Femur (tissue), 1 donor: ENCODE measurements at places on chromosomes 1 and 21.
A peak's percentile ranks its signal among the peaks of the same experiment; 100 is the strongest.

- DNase-seq: no peak
Measured at GRCh38 chr1:11979028-11979850, 1.0 kb upstream of the MFN2 start.

GRCh38 chr1:96183485-96183884 is 538.1 kb upstream of the PTBP2 start:
- DNase-seq: no peak

DNA sequence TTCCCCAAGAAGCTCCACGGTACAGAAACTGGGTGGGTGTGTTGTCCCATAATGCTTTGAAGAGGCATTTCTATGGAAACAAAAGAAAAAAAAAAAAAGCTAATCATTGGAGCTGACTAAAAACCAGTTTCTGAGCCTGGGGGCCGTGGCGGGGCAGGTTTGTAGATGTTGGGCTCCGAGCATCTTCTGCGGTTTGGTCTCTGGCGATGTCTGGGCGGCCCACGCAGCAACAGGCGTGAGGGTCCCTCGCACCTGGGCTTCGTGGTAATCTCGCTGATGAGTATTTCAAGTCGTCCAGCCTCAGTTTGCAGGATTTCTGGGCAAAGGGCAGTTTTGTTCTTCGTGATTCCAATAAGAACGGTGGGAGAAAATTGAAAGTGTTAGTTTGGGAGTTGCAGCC is 6.8 kb downstream of the TP73 start:
- DNase-seq: no peak

DNA sequence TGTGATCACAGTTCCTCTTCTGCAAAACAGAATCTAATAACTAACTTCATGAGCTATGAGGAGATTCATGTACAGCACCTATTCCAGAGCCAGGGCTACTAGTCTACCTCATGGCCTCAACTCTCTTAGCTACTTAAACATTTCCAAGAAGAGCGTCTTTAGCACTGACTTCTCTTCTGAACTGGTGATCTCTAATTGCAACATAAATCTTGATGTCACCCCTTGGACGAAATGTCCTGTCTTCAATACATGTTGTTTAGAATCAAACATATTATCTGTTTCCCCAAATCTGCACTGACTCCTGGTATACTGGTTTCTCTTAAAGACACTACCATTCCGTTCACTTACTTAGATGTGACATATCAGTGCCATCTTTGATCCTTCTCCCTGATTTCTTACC is 88.2 kb downstream of the GRIK1 start:
- DNase-seq: no peak

DNA sequence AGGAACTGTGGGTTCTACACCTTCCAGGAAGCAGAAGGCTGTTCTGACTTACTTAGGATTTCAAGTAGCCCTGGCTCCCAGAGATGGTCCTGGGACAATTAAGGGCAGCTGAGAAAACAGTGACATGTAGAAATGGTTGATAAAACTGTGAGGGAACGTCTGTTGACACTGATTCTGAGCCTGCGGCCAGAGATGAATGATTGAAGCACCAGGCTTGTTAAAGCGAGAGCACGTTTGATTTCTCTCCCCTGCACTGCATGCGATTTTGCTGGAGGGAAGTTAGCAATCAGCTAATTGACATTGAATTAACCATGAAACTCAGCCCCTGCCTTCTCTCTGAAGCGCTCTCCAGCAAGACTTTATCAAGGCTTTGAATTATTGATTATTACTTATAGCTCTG is 29.9 kb upstream of the POU3F1 start:
- no peak for DNase-seq

GRCh38 chr1:46442317-46443161 is 47.1 kb upstream of the DMBX1 start:
- peak; percentile 78 for DNase-seq

- DNase-seq: no peak
Measured at GRCh38 chr1:112418099-112418892, 22.3 kb downstream of the CTTNBP2NL start.

GRCh38 chr1:196516373-196516772 is 91.9 kb downstream of the KCNT2 start:
- no peak for DNase-seq

DNA sequence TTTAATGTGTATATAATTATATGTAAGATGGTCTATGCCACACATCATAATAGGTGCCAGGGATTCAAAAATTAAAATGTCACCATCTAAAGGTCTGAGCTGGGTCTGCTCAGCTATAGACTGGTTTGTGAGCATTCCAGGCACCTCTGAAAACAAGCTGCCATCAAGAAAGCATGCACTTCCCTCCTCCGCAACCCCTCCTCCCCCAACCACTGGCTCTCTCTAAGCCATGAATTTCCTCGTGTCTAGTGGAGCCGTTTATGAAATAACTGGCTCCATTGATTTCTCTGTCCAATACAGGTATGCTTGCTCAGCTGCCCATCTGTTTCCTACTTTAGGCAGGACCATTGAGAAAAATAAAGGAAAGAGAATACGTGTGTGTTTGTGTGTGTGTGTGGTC is 522.6 kb upstream of the PLXNA2 start:
- no peak for DNase-seq

DNA sequence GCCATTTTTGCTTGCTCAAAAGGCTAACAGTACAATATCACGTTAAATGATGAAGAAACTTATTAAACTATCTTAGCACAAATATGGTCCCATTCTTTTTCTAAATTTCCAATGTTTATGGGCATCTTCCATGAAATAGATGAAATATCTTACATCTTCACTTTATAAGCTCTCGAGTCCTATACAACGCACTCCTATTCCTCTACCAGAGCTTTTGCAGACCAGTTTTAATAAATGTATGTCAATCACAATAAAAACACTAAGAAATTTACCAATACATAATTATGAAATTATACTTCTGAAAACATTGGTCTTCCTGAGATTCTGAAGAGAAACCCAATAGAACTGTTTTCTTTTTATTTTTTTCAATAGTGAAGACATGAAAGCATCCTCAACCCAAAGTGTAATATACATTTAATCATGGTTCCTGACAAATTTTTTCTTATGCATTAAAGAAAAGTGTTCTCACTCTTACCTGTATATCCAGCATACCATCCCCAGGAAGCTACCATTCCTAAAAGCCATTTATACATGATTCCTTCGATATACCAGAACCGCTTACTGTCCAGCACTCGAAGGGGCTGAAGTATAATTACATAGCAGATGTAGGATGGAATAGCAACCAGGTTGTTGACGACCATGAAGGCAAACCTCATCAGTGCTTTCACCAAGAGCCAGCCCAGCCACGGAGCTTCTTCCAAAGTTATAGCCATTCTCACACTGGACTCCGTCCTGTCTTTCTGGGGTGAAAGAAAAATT is 1.8 kb downstream of the LPGAT1 start:
- no peak for DNase-seq

DNA sequence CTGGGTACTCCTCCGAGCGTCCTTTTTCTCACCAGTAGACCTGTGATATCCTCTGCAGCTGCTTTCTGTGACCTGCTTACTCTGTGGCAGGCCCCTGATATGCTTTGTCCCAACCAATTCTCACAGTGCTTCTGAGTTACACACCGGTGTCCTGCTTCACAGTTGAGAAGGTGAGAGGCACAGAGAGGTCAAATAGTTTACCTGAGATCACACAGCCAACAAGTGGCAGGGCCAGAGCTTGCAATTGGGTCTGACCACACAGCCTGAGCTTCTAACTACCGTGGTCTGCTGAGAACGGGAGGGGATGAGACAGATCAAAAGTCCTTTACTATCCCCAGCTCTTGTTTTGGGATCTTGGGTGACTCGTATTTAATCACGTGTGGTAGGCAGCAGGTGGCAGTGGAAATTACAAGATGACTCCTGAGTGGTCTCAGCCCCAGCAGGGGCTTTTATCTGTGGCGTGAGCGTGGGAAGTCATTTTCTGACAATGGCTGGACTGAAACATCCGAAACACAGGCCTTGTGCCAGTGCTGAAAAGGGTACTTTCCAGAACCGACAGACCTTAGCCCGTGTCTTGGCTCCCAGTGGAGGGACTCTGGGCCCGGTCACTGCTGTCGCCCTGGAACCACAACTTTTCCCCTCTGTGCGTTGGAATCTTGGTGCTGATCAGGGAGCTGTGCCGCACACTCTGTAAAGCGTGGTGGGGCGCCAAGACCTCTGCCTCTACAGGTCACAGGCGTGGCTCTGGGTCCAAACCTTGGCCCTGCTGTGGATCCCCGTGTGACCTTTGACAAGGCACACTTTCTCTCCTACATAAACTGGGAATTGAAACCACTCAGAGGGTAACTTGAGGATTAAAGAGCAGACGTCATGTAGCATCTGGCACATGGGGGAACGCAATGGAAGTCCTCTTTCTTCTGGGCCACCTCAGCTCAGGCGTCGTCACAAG is 11.9 kb downstream of the THEMIS2 start:
- DNase-seq: no peak

GRCh38 chr1:53323316-53323715 is 4.6 kb downstream of the LRP8 start:
- no peak for DNase-seq

DNA sequence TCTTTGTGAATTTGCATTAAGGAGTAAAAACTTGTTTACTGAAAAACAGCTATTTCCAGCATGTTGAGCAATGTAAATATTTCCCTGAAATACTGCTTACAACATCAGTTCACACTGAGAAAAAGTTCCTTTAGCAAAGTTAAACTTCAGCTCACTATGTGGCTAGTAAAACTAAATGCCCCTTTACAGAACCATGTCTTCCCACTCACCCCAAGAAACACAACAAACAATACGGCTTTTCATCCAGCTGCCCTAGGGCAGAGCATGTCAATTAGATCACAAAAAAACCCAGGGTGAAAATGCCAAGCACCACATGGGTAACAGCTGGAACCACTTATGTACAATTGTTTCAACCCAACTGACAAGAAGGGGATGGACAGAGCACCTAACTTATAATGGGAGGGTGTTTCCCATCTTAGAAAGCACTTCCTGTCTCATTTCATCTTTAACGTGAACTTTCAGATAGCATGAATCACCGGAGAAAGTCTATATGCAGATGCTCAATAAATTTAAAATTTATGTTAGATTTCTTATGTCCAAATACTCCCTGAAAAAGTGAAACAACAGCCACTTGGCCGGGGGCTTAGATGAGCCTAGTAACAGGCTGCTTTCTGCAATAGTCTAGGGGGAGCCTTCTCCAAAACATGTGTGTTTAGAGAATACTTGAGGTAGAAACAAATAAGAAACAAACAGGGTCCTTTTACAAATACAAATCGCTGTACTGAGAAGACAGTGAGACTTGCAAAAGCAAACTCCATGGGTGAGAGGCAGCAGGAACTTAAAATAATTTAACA is 6.6 kb downstream of the NID1 start:
- DNase-seq: peak; percentile 52

- DNase-seq: no peak
Measured at GRCh38 chr1:6144647-6145395, 35.3 kb downstream of the CHD5 start.

GRCh38 chr1:246108278-246108925 is 398.7 kb downstream of the SMYD3 start:
- DNase-seq: no peak

- no peak for DNase-seq
Measured at GRCh38 chr1:46211051-46211450, 7.9 kb downstream of the LURAP1 start.

GRCh38 chr1:21254335-21254951 is 35.8 kb downstream of the ECE1 start:
- peak; percentile 92 for DNase-seq

DNA sequence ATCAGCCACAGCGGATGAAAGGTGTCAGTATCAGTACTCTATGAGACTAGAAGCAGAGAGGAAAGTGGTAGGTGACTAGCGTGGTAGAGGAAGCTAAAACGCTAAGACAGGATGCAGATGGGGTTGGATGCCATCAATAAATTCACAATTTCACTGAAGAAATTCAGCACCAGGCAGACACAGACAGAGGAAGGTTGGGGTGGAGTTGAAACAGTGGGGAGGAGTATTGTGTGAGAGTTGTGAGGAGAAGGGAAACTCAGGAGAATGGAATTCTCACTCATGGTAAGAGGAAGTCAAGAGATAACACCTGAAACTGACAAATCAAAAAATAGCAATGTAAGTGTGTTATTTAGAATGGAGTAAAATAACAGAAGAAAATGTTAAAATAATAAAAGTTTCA is 208.5 kb upstream of the DAB1 start:
- no peak for DNase-seq

- peak; percentile 34 for DNase-seq
Measured at GRCh38 chr1:1833916-1834325, 55.7 kb upstream of the NADK start.

GRCh38 chr1:29639741-29640427 is 403.6 kb downstream of the PTPRU start:
- no peak for DNase-seq

DNA sequence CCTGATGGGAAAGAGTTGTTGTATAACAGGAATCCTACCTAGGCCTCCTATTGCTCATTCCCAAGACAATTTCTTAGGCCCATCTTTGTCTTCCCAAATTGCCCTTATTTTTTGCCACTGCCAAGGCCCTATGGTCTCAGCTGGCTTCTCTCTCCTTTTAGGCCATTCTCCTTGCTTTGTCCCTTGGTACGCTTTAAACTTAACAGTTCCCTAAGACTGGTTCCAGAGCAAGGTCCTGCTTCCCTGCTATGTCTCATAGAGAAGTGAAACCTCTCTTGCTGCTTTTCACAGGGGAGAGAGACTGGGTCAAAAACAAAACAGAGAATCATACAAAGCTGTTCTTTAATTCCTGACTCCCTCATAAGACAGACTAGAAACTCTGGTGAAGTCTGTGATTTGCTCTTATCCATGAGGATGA is 77.1 kb downstream of the XCL2 start:
- DNase-seq: no peak

- DNase-seq: peak; percentile 52
Measured at GRCh38 chr1:226628612-226629155, 80.1 kb downstream of the STUM start.

- no peak for DNase-seq
Measured at GRCh38 chr1:65724151-65724550, 68.5 kb upstream of the PDE4B start.

GRCh38 chr1:154006136-154006535 is 15.6 kb downstream of the RPS27 start:
- DNase-seq: no peak

- no peak for DNase-seq
Measured at GRCh38 chr1:172863031-172863430, 187.7 kb downstream of the TNFSF18 start.

- no peak for DNase-seq
Measured at GRCh38 chr1:178020968-178021640, 51.2 kb upstream of the SEC16B start.

DNA sequence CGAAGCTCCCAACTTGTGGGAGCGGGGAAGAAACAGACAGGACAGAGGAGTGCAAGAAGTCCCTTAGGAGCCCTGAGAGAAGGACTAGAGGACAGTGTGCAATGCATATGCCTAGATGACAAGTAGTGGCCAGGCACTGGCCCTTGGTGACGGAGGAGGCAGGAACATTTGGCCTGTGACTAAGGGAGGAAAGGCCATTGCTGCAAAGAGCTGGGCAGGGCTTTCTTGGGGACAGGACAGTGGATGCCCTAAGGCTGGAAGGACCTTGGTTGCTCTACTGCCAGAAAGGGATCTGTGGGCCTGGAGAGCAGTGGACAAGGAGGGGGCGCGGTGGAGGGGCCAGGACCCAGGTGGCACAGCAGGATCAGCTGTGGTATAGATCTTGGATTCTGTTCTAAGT is 481.3 kb downstream of the CAMTA1 start:
- DNase-seq: no peak

GRCh38 chr21:42188663-42189062 is 30.3 kb upstream of the ABCG1 start:
- DNase-seq: no peak
